ENCODE measurements at places on chromosomes 4 and X.

DNA sequence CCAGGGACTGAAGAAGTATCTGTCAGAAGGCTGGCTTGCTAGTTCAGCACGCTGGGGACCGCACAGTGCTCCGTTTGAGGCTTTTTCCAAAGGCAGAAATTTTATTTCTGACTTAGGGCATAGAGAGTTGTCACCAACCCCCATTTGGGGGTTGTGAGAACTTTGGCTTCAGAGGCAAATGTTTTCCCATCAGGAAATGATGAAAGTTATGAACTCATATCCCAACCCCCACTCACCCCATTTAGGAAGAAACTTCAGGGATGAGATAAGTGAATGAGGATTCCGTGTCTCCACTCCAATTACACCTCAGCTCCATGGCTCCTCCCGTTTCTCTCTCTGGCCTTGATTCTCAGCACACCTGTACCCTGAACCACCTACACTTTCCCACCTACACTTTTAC lies 4.3 kb upstream of the WDR13 start:
- DNase-seq = no peak

GRCh38 chr4:159169404-159170302 lies 66.8 kb downstream of the RAPGEF2 start:
- DNase-seq = no peak

DNA sequence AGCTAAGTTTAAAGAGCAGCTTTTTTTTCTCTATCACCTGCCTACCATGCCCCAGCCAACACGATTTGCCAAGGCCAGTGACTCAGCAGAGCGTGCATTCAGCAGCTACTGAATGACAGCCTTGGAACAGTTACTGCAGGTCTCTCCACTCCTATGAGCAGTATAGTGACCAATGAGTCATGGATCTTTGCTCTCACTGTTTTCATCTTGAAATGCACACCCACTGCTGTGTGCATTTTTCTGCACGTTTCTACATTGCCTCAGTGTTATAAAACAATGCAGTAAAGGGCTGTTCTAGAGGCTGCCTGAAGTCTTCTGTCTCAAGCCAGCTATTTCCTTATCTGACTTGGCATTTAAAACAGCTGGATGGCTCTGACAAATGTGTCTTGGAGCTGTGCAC lies 66.0 kb upstream of the C4orf54 start:
- no peak for DNase-seq

- no peak for DNase-seq
Measured at GRCh38 chrX:2497961-2498780, 2.6 kb downstream of the DHRSX start.

DNA sequence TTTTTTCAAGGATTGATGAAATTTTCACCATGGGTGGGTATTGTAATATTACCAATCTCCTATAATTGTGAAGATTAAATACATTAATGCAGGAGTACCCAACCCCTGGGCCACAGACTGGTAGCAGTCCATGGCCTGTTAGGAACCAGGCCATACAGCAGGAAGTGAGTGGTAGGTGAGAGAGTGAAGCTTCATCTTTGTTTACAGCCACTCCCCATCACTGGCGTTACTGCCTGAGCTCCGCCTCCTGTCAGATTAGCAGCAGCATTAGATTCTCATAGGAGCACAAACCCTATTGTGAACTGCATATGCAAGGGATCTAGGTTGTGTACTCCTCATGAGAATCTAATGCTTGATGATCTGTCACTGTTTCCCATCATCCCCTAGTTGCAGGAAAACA lies 15.1 kb downstream of the RAPGEF2 start:
- DNase-seq = no peak

GRCh38 chr4:128461291-128462102 lies 173.9 kb upstream of the PGRMC2 start:
- no peak for DNase-seq

Measured in GM13976 (cell line).